ENCODE measurements at places on chromosomes 13 and 19. TPM values are rescaled to one million over a fixed set of nuclear protein-coding genes. Genes with fewer than 3 reads are reported as not detected.

DNA sequence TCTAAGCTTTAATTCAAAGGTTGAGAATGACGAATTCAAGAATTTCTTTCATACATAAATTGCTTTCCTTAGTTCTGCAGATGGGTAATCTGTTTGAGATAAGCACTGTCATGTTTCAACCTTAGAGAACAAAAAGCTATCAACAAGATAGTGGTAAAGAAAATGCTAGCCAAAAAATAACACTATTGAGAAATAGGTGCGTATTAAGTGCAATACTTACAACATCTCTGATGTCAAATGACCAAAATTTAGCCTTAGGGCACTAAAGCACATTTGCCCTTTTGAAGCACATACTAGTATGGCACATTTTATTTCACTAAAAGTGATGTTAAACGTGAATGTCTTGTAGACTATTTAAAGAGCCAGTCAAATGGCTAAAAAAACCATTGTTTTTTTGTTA, 4.9 kb downstream of the KBTBD6 start:
- DNase-seq: no peak

DNA sequence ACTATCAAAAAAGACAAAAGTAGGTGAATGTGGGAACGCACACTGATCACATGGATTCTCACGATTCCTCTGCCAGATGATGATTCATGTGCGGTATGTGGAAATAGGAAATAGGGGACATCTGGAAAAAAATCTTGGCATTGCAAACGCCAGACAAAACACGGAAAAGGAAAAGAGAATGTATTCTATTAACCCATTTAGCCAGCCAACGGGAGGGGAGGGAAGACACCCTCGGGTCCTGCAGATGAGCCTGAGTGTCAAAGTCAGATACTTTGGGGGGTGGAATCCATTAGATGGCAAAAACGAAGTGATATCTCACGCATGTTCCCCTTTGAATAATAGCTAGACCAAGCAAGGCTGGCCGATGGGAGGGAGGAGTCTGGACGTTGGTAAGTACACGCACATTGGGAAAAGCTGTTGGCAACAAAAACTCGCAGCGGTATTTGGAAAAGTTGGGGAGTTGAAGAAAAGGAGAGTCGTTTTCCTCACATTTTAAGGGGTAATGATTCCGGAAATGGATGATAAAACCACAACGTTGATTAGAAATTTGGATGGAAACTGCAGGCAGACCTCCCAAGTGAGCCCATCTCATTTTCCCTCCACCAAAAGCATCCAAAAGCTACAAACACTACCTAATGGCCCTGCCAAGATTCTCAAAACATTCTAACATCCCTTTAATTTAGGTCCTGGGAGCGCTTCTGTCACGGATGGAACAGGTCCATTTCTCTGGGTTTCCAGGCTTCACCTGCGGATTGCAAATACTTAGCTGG, 73.6 kb downstream of the COL4A1 start:
- DNase-seq: no peak

DNA sequence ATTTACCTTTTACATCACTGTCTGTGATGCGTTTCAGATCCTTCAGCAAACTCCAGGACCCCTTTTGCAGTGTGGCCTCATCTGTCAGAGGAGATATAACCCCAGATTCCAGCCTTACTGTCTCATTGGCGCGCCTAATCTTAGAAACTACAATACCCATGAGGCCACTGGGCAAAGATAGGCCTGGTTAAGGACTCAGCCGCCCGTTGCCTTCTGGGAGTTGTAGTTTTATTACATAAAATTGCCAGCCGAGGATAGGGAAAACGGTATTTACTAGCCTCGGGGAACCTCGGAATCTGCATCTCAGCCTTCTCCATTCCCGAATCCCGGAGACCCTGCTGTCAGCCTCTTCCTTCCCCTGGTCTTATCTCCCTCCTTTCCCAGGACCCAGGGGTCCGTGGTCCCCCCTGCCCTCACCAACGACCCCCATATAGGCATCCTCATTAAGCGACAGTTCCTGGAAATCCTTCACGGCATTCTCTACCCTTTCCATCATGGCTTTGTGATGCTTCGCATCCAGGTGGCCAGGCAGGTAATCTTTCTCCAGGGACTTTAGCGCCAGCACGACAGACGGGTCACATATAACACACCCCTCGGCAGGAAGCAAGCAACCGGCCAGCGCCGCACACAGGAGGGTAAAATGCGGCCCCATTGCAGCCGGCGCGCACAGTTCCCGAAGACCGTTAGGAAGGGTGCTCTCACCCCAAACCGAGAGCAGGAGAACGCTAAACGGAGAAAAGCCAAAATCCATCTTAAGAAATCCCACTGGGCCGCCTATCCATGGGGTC, 1.3 kb downstream of the IZUMO1 start:
- DNase-seq: no peak

- no peak for DNase-seq
Measured at GRCh38 chr19:3547301-3547731, 8.3 kb downstream of the TEKTIP1 start.

GRCh38 chr19:10230861-10231611, at the start of gene S1PR2:
Gene S1PR2 (minus strand): TSS chr19:10231331. CDS start chr19:10224905, 6,426 bp downstream.
- DNase-seq: no peak

The PLEKHJ1 gene
- polyA plus RNA-seq: 79.2 TPM

The CADM4 gene
- polyA plus RNA-seq: 50.2 TPM

The GDF15 gene
- polyA plus RNA-seq: 2.2 TPM

DNA sequence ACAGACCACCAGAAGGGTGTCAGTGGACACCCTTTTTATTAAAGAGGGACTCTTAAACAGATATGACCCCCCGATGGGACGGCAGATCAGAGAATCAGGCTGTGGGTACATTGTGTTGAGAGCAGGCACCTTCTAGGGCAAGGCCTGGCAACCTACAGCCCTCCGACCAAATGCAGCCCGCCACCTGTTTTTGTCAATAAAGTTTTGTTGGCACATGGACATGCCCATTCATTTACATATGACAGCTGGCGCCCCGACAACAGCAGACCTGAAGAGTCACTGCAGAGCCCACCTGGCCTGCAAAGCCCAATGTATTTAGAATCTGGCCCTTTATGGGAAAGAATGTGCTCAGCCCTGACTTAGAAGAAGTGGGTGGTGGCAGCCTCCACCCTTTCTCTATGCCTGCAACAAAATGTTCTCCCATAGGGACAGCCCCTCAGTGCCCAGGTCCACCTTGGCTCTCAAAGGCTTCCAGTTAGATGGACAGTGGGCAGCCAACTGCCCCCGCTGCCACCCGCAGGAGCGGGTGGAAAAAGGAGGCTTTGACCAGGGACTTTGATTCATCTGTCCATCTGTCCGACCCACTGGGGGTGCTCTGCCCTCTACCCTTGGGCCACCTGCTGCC, 184.9 kb downstream of the PTPRS start:
- no peak for DNase-seq

The ZNF536 gene
- 2.7 TPM for polyA plus RNA-seq

- DNase-seq: no peak
Measured at GRCh38 chr19:8515317-8515716, 1.4 kb upstream of the ZNF414 start.

GRCh38 chr13:76968041-76968440, 19.7 kb downstream of the ACOD1 start:
- DNase-seq: no peak

GRCh38 chr19:18291590-18292461, 10.4 kb upstream of the JUND start:
- DNase-seq: peak; percentile 81

- peak; percentile 35 for DNase-seq
Measured at GRCh38 chr13:41312176-41312500, 1.1 kb downstream of the NAA16 start.

- DNase-seq: no peak
Measured at GRCh38 chr19:1884291-1884718, 991 bp downstream of the ABHD17A start.

The ATP4A gene
- polyA plus RNA-seq: not detected

DNA sequence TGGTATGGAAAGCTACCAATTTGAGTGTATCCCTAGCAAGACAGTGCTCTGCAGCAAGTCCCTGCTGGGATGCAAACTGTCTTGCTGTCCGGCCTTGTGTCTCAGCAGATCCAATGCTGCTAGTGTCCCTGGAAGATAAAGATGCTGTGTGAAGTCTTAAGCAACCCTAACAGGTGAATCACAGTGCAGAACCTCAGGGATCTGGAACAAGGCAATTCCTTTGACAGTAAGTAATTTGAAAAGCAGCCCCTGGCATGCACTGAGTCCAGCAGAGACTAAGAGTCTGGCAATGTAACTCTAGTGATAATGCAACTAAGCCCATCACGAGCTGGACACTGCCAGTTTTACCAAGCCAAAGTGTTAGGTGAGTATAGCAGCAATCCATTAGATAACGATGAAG, 1.7 kb upstream of the UCHL3 start:
- DNase-seq: no peak

DNA sequence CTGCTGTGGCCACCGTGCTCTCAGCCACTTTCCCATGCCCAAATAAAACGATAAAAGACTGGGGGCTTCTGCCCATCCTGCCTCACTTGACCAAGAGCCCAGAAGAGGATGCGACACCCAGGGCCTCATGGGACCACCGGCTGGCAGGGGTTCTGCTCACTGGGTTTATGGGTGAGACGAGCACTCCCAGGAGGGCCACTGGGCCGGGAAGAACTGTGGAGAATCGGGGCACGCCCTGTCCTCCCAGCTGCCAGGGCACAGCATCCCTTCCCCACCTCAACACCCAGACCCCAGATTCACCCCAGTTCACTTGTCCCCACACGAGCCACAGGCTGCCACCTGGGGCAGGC, 4.7 kb upstream of the F10 start:
- no peak for DNase-seq

- no peak for DNase-seq
Measured at GRCh38 chr13:51697855-51698254, 106.1 kb downstream of the DHRS12 start.

- DNase-seq: no peak
Measured at GRCh38 chr13:112759053-112759452, 69.2 kb downstream of the ATP11A start.

- DNase-seq: no peak
Measured at GRCh38 chr19:6979399-6979798, 41.8 kb downstream of the MBD3L2B start.

The BABAM1 gene
- 111 TPM for polyA plus RNA-seq

The MYPOP gene
- 5.9 TPM for polyA plus RNA-seq

- no peak for DNase-seq
Measured at GRCh38 chr13:106034201-106034600, 501.3 kb downstream of the EFNB2 start.

DNA sequence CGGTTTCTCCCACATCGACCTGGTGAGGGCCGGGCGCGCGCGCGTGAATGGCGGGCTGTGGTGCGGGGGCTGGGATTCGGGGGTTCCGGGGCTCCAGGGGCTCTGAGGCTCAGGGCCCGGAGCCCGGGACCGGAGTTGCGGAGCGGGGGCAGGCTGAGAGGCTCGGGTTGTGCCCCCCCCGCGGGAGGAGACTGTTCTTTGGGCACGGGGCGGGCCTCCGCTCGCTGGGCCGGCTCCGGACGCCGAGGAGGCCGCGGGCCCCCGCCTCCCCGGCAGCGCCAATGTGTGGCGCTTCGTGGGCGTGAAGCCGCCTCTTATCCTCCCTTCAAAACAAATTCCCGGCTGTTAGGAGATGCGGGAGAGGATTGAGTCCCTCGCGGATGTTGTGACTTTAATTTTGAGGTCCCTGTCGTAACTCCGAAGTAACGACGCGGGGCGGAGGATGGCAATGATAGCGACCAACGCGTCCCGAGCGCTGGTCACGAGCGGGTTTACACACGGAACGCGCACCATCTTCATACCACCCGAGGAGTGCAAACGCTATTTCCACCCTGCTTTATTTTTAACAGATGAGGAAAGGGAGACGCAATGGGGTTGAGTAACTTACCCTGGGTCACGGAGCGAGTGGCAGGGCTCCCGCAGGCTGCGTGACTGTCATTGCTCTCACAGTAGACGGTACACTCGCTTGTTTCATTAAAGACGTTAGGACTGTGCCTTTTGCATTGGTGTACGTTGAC, 536 bp downstream of the UBA2 start:
- DNase-seq: no peak

GRCh38 chr13:37716420-37717195, 118.0 kb upstream of the POSTN start:
- DNase-seq: no peak

DNA sequence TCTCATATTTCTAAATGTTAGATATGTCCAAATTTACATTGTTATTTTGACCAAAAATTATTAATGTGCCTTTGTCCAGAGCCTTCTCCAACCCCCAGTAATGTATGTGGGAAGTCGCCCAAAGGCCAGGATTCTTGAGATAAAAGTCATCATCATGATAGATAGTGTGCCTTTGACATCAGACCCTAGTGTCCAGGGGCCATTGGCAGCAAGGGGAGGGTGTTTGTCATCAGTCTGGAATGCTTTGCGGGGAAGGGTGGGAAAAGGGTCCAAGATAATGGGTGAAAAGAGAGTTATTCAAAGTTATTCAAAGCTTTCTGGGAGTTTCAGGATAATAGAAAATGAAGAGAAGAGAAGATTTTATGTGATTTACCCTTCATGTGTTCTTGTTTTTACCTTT, 909.5 kb upstream of the GPC6 start:
- no peak for DNase-seq

DNA sequence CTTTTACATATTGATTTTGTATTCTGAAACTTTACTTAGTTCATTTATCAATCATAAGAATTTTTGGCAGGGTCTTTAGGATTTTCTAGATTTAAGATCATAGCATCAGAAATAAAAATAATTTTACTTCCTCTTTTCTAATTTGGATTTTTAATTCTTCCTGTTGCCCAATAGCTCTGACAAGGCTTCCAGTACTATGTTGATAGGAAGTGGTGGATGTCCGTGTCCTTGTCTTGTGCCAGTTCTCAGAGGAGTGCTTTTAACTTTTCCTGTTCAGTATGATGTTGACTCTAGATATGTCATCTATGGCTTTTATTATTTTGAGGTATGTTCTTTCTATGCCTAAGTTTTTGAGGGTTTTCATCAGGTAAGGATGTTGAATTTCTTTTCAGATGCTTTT, 7.7 kb upstream of the KIR2DL4 start:
- no peak for DNase-seq

Data from renal cortex interstitium (tissue), 15 donors.